ENCODE measurements at places on chromosomes 13 and 19.

GRCh38 chr13:74299721-74300120 is 165.5 kb upstream of the KLF12 start:
- DNase-seq, result no peak

- DNase-seq, result no peak
These were observed 313.5 kb downstream of the FOXO1 start for GRCh38 chr13:40352802-40353562.

- no peak for DNase-seq
These were observed 21.0 kb downstream of the ZNF114 start for GRCh38 chr19:48290771-48291488.

GRCh38 chr13:42747399-42747873 is 33.9 kb upstream of the FAM216B start:
- DNase-seq, result no peak

- no peak for DNase-seq
These were observed 221.7 kb downstream of the KCNRG start for GRCh38 chr13:50236898-50237318.

GRCh38 chr13:33348366-33348765 is 62.8 kb upstream of the STARD13 start:
- DNase-seq, result no peak

DNA sequence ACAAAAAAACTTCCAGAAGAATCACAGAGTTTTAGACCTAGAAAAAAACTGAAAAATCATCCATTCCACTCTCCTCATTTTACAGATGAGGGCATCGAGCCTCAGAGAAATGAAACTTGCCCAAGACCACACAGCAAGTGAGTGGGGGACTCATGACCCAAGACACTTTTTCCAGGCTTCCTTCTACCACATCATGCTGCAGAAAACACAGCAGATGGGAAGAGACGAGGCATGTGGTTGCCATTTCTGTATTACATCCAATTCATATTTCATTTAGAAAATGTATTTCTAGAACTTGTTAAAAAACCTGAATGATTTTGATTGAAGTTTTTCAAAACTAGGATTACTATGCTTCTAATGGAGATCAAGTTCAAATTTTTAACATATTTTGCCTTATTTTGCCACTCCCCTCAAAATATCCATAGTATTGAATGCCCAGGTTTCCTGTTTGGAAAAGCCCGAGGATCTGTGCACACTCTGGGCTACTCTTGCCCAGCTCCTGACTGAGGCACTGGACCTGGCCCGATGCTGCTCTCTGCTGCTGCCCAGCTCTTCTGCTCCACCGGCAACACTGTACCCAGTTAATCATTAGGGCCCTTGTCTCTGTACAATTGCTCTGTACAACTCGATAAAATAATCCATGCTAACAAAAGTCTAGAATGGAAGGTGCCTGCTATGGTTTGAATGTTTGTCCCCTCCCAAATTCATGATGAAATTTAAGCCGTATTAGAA is 157.4 kb downstream of the EFNB2 start:
- DNase-seq, result no peak

DNA sequence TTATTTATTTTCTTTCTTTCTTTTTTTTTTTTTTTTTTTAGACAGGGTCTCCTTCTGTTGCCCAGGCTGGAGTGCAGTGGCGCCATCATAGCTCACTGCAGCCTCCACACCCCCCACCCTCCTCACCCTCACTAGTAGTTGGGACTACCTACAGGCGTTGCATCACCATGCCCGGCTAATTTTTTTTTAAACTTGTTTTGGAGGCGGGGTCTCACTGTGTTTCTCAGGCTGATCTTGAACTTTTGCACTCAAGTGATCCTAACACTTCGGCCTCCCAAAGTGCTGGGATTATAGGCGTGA is 33.6 kb downstream of the GJA3 start:
- DNase-seq, result no peak

DNA sequence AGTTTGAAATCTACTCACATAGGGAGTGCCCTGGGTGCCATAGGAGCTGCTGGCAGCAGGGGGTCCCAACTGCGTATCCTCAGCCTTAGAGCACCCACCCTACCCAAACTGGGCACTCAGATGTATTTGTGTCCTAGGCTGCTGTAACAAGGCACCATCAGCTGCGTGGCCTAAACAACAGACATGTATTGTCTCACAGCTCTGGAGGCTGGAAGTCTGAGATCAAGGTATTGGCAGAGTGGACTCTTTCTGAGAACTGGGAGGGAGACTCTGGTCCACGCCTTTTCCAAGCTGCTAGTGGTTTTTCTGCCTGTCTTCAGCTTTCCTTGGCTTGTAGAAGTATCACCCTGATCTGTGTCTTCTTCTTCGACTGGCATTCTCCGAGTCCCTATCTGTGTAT is 83.6 kb downstream of the FGF14 start:
- DNase-seq, result no peak

DNA sequence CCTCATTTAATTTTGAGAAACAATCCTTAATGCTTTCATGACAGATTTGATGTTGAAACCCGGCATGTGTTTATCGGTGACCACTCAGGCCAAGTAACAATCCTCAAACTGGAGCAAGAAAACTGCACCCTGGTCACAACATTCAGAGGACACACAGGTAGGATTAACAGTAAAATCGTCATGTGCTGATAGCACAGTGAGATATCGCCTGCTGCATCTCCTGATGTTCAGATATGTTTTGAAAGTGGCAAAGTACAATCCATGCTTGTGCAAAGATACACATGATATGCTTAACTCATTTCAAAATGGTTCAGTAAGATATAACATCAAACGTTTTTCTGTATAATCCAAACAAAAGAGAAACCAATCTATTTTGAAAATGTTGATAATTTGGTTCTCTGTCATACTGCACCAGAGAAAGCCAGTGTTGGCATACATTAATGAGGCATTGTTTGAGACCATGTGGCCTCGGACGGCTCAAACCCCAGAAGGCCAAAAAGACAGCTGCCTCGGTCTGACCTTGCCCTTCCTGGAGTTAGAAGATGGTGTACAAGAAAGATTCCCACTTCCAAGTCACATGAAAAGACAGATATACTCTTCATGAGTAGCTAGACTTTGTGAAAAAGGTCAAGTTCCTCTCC is 76.2 kb downstream of the DHRS12 start:
- no peak for DNase-seq

DNA sequence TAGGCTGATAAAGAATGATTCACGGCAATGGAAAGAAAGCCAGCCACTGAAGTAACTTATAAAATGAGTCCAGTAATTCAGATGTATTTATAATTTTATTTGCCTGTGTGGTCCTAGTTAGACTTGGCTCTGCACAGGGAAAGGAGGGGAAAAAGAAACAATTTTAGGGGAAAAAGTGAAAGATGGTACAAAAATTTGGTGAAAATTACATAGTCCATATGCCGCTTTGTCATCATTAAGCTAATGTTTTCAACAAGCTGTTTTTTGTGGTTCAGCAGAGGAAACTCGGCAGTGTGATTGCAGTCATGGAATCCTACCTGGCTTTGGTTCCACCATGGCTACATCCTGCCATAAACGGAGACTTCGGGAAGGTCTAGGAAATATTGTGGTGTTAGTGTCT is 301.9 kb downstream of the ATP8A2 start:
- DNase-seq, result no peak

- DNase-seq, result no peak
These were observed 36.3 kb downstream of the ARHGEF18 start for GRCh38 chr19:7385062-7385461.

DNA sequence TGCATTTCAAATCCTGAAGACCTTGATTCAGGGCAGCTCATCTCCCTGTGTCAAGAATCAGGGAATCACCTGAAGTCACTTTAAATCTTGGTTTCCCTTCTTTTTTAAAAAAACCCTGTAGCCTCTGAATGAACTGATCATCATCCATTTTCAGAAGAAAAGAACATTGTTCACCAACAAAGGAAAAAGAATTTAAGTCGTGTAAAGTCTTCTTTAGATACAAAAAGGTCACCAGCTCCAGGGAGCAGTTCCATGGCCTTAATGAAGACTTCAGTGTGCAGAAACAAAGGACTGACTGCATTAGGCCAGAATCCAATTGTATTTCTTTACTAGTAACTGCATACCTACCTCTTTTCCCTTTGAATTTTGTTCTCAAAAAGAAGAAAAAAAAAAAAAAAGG is 245.0 kb downstream of the ABCC4 start:
- DNase-seq, result no peak

- no peak for DNase-seq
These were observed 8.5 kb downstream of the UNC13A start for GRCh38 chr19:17679526-17680229.

Data from vagina (tissue), 2 donors.